Motor neuron (in vitro differentiated cells): ENCODE measurements at places on chromosomes 6 and 20.

GRCh38 chr6:100490065-100490464 is 25.3 kb upstream of the SIM1 start:
- no peak for ATAC-seq

- ATAC-seq, result no peak
These were observed 2.9 kb downstream of the GMPR start for GRCh38 chr6:16241321-16241689.

DNA sequence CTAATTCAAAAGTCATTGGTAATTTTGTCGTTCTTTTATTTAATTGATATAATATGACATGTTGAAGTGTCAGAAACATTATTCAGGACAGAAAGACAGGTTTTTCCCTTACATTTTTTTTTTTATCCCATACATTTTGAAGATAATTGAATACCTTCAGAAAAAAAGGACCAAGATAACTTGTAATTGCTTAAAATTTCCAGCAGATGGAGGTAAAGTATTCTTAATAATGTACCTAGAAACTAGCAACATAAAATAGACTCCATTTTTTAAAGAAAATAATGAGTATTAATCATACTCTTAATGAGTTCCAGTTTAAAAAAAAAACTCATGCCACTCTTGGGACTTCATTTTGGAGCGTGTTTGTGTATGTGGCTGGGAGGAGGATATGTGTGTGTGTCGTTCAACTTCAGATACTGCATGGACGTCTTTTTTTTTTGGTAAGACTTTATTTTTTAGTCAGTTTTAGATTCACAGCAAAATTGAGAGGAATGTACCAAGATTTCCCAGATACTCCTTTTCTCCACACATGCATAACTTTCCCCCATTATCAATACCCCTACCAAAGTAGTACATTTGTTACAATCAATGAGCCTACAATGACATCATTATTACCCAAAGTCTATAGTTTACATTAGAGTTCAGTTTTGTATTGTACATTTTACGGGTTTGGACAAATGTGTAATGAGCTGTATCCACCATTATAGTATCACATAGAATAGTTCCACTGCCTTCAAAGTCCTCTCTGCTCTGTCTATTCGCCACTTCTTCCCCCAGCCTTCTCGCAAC is 79.4 kb downstream of the ROS1 start:
- no peak for ATAC-seq

DNA sequence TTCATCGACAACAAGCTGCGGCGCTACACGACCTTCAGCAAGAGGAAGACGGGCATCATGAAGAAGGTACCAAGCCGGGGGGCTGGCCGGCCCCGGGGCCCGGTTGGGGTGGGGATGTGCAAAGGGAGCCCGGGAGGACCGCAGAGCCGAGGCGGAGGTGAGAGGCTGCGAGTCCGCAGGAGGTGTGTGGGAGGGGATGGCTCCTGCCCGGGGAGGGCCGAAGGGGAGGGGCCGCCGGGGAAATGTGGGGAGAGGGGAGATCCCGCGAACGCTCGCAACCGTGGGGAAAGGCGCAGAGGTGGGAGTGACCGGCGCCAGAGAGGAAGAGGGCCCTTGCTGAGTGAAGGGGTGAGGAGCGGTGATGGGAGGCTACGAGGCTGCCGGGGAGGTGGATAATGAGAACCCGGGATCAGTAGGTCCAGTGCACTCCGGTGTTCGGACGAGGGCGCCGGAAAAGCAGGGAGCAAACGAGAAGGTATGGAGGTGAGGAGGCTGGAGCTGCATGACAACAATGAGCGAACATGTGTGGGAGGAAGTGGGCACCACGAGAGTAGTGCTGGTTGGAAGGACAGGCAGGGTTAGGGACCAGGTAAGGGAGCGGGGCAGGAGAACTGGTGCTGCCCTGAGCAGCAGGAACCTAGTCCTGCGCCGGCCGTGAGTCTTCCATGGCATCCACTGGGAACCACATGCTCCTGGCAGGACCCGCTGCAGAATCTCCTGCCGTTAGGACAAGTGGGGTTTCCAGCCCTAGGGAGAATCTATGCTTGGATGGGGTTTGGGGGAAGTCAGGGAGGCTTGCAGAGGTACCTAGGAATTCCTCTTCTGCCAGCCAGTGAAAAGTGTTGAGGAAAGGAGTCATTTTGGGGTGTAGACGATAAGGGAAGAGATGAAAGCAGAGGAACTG is 1.3 kb downstream of the SRF start:
- ATAC-seq, result peak; percentile 0

DNA sequence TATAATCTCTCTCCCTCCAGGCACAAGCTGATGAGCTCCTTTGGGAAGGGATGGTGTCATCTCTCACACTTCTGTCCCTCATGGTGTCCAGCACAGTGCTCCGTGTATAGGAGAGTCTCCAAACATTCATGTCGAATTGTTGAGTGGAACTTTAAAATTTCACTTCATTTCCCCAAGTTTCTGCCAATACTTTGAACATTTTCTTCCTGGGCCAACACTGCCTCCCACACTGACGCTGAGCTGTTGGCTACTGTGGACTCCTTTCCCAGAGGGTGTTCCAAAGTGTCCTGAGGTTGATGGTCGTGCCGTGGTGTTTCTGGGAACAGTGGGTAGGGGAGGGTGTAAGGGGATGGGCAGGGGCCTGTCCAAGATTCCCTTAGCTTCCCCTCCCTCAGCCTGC is 122.7 kb downstream of the TIAM2 start:
- ATAC-seq, result no peak

DNA sequence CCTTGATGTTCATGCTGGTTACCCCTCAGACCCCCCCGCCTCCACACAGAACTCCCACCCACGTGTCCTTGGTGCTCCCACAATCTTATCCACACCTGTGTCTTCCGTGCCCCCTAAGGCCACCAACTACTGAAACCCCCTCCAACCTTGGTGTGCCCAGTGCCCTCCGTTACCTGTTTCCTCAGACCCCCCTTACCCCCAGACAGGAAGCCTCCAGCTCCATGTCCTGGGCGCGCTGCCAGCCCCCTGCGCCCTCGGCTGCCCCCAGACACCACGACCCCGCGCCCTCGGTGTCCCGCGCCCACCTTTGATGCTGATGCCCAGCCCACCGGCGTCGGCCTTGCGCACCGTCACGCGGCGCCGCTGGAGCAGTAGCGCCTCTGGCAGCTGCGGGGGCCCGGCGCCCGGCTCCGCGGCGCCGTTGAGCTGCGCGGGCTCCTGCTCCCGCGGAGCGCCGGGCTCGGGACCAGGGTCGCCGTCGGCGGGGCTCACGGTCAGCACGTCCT is 504 bp downstream of the SNTA1 start:
- ATAC-seq, result peak; percentile 31

GRCh38 chr6:2947445-2947844 is 23.9 kb downstream of the SERPINB6 start:
- no peak for ATAC-seq

GRCh38 chr6:80508885-80509630 is 402.6 kb downstream of the BCKDHB start:
- no peak for ATAC-seq

- ATAC-seq, result no peak
These were observed 262.1 kb downstream of the HACE1 start for GRCh38 chr6:104597541-104598050.

- ATAC-seq, result no peak
These were observed 18.9 kb downstream of the PKIG start for GRCh38 chr20:44601236-44601671.

DNA sequence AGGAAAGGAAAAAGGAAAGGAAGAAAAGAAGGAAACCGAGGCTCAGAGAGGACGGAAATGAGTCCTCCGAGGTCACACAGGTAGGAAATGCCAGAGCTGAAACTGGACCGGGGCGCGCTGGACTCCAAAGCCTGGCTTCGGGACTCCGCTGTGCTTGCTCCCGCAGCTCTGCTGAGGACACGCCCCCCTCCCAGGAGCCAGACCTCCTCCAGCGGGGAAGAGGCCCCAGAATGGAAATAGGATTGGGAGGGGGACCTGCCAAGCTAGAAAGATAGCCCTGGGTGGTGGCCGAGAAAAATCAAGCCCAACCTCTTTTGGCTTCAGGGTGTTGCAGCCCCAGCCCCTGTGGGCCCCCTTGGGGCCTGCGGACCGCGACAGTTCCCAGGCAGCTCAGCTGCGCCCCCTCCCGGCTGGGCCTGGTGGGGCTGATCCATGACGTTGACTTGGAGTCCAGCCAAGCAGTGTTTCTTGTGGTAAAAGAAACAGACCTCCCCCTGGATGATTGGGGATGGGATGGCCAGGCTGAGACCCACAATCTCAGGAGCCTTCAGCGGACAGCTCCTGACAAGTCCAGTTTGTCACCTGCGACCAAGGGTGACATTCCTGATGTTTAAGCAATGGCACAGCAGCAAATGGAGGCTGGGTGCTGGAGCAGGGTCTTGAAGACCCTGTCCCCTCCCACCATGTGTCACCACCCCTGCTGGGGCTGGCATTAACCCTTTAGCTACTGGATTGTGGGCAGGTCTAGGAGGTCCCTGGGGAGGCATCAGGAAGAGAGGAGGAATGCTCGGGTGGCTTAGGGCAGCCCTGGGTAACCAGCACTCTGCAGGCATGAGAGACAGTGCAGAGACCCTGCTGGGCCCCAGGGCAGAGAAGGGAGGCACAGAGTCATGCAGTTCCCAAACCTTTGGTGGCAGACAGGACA is 55.4 kb downstream of the RIPOR3 start:
- ATAC-seq, result peak; percentile 46

- ATAC-seq, result no peak
These were observed 33.2 kb upstream of the VGLL2 start for GRCh38 chr6:117232196-117232595.

DNA sequence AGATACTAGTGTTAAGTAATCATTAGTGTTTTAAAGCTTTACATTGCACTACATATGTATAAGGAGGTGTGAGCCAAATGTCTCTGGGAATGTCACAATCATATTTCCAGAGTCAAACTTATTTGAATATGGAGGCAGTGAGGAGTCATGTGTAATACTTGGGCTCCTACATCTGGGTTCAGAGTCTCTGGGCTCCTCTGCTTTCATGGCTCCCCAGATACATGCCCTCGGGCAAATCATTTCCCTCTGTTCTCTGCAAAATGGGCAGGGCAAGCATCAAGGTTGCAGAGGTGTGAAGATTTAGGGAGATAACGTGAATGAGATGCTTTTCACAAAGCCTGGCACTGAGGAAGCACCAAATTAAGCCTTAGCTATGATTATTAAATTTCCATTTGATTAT is 138.3 kb upstream of the SGK1 start:
- no peak for ATAC-seq

DNA sequence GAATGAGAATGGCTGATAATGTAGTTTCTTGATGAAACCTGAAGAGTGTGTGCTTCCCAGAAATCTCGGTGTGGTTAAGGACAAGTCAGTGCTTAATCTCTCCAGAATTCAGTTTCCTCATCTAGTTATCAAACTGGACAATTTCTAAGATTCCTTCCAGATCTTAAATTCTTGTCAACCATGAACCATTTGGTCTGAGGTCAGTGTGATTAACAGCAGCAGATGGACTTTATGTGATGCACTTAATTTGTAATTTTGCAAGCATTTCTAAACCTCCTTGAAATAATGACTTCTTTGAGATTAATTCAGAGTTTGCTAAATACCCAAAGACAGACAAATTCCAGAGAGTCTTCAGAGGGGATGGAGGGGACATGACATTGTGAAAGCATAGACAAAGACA is 160.3 kb downstream of the KIF16B start:
- no peak for ATAC-seq

- no peak for ATAC-seq
These were observed 35.6 kb upstream of the LAMP5 start for GRCh38 chr20:9478771-9479170.

DNA sequence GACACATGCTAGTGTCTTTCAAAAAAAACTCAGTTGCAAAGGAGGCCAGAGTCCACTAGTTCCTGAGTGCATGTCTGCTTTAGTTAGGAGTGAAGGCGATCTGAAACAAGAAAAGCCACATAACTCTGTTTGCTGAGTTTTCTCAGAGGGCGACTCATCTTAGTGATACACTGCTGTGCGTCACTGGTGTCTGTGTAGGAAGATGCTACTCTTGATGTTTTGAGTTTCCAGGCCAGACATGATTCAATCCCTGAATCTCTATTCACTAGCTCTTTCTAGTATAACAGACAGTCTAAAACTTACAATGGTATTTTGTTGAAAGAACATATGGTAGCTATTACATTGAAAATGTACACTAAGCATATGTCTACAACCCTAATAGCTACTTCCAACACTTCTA is 60.9 kb downstream of the GFRAL start:
- ATAC-seq, result no peak

DNA sequence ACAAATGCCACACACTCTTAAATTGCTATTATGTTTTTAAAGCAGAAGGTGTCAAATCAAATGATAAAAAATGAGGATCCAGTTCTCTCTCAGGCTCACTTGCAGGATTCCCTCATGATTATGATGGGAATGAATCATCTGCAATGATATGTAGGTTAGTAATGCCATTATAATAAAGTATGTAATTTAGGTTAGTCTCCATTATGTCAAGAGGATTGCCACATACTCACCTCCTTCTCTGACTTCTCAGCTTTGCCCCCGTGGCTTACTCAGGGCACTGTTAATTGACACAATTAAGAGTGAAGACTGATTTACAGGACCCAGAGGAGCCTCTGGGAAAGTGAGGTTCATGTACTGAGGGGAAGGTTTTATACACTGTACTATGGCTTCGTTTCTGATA is 591.7 kb upstream of the NRSN1 start:
- peak; percentile 80 for ATAC-seq

GRCh38 chr6:166441325-166442078 is 58.8 kb upstream of the MPC1 start:
- ATAC-seq, result no peak

DNA sequence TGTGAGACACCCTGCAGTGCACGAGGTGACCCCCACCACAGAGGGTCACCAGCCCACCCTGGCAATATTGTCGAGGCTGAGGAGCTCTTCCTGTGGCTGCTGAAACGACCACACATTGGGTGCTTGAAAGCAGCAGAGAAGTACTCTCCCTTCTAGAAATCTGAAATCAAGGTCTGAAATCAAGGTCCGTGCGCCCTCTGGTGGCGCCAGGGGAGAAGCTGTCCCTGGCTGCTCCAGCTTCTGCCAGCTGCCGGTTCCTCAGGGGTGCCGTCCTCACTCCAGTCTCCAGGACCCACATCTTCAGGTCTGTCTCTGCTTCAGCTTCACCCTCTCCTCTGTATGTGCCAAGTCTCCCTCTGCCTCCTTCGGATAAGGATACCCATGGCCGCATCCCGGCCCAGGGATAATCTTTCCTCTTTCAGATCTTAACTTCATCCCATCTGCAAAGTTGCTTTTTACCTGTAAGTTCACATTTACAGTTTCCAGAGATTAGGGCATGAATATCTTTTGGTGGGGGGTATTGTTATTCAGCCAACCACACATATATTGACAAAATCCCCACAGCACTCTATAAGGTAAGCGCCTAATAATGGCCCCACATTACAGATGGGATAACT is 108.3 kb upstream of the PHACTR3 start:
- ATAC-seq, result peak; percentile 82

DNA sequence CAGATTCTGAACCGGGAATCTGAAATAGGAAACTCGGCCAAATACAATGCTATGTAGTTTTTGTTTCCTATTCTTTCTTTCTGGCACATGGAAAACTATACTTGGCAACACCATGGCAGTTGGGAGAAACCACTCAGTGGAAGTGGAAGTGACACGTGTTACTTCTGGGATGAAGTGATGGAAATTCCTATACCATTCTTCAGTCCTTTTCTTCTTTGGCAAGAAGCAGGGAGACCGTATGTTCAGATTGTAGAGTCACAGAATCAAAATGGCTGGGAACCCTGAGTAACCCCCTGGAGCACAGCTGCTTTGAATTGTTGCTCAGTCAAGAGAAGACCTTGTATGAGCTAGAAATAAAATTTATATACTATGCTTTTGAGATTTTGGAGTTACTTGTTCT is 18.8 kb upstream of the TINAG start:
- ATAC-seq, result no peak

GRCh38 chr6:108714766-108715414 is 133.3 kb upstream of the ARMC2 start:
- ATAC-seq, result no peak

- no peak for ATAC-seq
These were observed 9.2 kb upstream of the OSER1 start for GRCh38 chr20:44219791-44220190.
